ENCODE measurements at places on chromosomes 5 and 9. TPM values are rescaled to one million over a fixed set of nuclear protein-coding genes. Genes with fewer than 3 reads are reported as not detected.
A peak's percentile ranks its signal among the peaks of the same experiment; 100 is the strongest.

RALGPS1 gene
- 1.8 TPM for total RNA-seq

GRCh38 chr9:113978725-113979342 is 99.3 kb downstream of the AMBP start:
- H3K27ac ChIP-seq, result no peak overlapping the region
- H3K4me1 ChIP-seq, result no peaks in the 10 kb centered on the region
- H3K4me3 ChIP-seq, result no peak overlapping the region
- no peak for DNase-seq

DNA sequence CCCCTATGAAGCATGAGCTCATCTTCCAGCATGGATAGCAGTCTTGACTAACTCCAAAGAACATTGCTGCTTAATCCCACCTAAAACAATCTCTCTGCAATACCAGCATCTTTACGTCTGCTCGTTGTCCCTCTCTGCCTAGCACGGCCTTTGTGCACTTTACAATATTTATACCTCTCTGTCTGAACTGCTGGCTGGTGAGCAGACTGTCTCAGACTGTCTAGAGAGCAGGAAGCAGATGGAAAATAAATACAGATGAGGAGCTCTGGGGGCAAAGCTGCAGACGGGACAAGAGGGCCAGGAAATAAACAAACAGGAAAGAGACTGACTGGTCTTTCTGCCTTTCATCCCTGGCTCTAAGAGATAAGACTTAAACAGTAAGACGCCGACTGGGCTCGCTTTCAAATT is 224.8 kb downstream of the ENC1 start:
- no peak for DNase-seq
- H3K27ac ChIP-seq, result no peak overlapping the region
- H3K27me3 ChIP-seq, result peaks cover 14% of the 10 kb centered on the region
- no peaks in the 10 kb centered on the region for H3K4me1 ChIP-seq
- H3K36me3 ChIP-seq, result no peaks in the 10 kb centered on the region

DNA sequence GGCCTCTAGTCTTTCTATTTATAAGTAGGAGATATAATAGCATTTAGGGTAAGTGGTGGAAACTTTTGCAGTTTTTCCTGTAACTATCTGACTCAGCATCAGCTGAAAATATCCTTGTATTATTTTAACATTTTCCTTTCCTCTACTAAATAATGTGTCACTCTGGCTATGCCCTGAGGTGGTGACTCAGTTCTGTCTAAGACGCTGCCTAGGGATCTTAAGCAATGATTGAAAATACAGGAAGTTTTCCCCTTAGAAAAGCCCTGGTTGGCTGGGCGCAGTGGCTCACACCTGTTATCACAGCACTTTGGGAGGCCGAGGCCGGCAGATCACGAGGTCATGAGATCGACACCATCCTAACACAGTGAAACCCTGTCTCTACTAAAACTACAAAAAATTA is 9.3 kb upstream of the EDIL3 start:
- H3K4me3 ChIP-seq, result no peak overlapping the region
- DNase-seq, result no peak
- no peaks in the 10 kb centered on the region for H3K36me3 ChIP-seq
- no peaks in the 10 kb centered on the region for H3K4me1 ChIP-seq
- H3K27ac ChIP-seq, result no peak overlapping the region

- no peak for DNase-seq
- H3K27ac ChIP-seq, result no peak within 1 kb of the TSS
- H3K4me3 ChIP-seq, result peak within 1 kb of the TSS; percentile 28
- no peaks in the 10 kb centered on the region for H3K36me3 ChIP-seq
- H3K4me1 ChIP-seq, result no peaks in the 10 kb centered on the region
- peaks cover 37% of the 10 kb centered on the region for H3K27me3 ChIP-seq
Measured at GRCh38 chr9:22446589-22446949, at the start of gene DMRTA1. Gene DMRTA1, plus strand, starts transcription at chr9:22446824. Its CDS starts 242 bp downstream, at chr9:22447066.

Measured in activated T-helper 1 cell treated with anti-CD3 and anti-CD28 coated beads, Interleukin-12 subunit alpha, Interleukin-12 subunit beta, Interleukin-2, Interleukin-4 antibody, amounts not matched to agents 30 ng/mL and 10 ng/mL and 1 ng/mL, durations not matched to agents 14 hours and 24 hours and 36 hours (primary cell).